ENCODE measurements at places on chromosomes 2 and 18.

DNA sequence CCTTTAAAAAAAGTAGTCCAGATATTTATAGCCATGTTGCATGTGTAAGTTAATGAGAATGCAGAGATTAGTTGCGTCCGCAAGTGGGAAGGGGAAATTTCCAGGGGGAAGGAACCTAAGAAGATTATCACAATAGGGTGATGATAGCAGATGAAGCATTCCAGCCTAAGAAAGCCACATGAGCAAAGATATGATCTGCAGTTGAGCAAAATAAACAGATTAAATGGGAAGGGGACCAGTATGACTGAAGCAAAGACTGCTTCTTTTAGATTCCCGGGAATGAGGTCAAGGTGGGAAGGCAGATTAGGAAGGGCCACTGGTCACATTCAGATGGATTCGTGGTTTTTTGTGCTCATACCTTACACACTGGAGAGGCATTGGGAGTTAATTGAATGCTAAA lies 154.6 kb upstream of the CDH2 start:
- DNase-seq = no peak

- no peak for DNase-seq
Observed at GRCh38 chr2:46097714-46098480, 199.3 kb upstream of the EPAS1 start.

GRCh38 chr2:160735696-160736095 lies 242.1 kb upstream of the RBMS1 start:
- no peak for DNase-seq

DNA sequence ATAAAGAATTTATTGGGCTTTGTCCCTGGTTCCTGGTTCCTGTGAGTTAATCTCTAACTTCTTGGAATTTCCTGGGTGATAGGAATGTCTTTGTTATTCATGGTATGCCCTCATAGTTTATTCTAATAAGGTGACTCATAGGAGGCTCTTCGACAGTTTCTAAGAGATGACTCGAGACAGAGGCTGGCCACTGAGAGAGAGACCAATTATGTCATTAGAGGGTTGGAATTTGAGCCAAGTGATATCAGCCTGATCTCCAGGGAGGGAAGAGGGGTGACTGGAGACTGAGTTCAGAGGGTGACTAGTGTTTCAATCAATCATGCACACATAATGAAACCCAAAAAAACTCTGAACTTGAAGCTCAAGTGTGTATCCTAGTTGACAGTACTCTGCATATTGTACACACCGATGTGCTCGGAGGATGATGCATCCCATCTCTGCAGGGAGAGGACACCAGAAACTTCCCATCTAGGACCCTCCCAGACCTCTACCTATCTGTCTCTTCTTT lies 185.7 kb downstream of the MTCL1 start:
- DNase-seq = no peak

GRCh38 chr2:85756195-85756594 lies 2.4 kb downstream of the ATOH8 start:
- no peak for DNase-seq

DNA sequence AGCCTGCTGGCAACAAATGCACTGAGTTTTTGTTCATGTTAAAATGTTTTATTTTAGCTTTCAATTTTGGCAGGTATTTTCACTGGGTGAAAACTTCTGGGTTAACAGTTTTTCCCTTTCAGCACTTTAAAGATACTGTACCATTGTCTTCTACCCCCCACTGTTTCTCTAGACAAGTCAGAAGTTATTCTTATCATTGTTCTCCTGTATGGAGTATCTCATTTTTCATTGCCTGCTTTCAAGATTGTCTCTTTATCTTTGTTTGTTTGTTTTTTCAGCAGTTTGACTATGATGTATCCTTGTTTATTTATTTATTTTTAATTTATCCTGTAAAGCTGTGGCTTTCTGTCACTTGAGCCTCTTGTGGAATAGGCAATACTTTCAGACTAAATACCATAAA lies 277.0 kb downstream of the ICOS start:
- no peak for DNase-seq

- no peak for DNase-seq
Observed at GRCh38 chr2:8424997-8425900, 256.6 kb upstream of the ID2 start.

- DNase-seq = no peak
Observed at GRCh38 chr18:3840766-3841165, 390.8 kb downstream of the TGIF1 start.

DNA sequence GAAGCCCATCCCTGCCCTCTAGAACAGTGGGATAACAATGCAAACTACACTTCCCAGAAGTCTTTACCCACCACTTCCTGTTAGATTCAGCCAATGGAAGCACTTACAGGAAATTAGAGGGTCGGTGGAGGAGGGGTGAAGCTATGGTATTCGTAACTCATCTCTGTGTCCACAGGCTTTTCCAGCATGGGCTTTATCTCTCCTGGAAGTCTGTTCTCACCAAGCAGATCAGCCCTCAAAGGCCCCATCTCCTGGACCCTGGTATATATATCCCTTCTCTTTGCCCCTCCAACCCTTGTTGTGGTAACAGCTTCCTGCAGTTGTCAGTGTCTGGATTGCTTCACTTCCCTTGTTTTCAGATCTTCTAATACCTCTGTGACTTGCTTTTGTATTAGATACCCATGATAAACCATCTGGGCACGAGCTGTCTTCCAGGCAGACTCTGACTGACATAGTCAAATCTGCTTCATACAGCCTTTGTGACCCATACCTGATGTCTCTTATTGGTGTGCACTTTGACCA lies 475.0 kb upstream of the POU3F3 start:
- DNase-seq = no peak

- DNase-seq = no peak
Observed at GRCh38 chr2:103437161-103437560, 675.3 kb downstream of the TMEM182 start.

DNA sequence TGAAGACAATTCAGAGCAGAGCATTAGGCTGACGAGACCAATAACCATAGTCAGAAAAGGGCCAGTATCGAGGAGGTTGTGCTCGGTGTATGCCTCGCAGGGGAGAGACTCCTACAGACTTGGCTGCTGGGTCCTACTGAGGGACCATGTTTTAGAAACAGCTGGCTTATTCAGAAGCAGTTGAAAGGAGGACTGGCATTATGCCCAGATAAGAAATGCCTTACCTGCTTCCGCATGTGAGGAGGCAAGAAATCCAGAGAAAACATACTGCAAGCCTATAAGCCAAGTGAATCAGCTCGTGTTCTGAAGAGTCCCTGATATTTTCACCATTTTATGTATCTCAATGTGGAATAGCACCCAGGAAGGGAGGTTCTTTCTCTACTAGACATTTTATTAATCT lies 434.7 kb downstream of the GRB14 start:
- no peak for DNase-seq

- DNase-seq = no peak
Observed at GRCh38 chr2:199862788-199863187, 11.8 kb upstream of the FTCDNL1 start.
